CD4-positive, alpha-beta memory T cell (primary cell): ENCODE measurements at places on chromosomes 5 and 9. TPM values are rescaled to one million over a fixed set of nuclear protein-coding genes. Genes with fewer than 3 reads are reported as not detected.

Gene PCDHA12
- total RNA-seq: not detected

Gene B4GALT1
- 54.1 TPM for total RNA-seq

Gene GLRA1
- not detected for total RNA-seq

Gene TAF1L
- 0.12 TPM for total RNA-seq

Gene CDH6
- not detected for total RNA-seq

Gene CYFIP2
- 317 TPM for total RNA-seq

Gene SYNPO
- 0.06 TPM for total RNA-seq

Gene PAXX
- total RNA-seq: 101 TPM

Gene DMRT3
- not detected for total RNA-seq

Gene MYOT
- total RNA-seq: not detected

Gene MSX2
- total RNA-seq: 0.30 TPM

DNA sequence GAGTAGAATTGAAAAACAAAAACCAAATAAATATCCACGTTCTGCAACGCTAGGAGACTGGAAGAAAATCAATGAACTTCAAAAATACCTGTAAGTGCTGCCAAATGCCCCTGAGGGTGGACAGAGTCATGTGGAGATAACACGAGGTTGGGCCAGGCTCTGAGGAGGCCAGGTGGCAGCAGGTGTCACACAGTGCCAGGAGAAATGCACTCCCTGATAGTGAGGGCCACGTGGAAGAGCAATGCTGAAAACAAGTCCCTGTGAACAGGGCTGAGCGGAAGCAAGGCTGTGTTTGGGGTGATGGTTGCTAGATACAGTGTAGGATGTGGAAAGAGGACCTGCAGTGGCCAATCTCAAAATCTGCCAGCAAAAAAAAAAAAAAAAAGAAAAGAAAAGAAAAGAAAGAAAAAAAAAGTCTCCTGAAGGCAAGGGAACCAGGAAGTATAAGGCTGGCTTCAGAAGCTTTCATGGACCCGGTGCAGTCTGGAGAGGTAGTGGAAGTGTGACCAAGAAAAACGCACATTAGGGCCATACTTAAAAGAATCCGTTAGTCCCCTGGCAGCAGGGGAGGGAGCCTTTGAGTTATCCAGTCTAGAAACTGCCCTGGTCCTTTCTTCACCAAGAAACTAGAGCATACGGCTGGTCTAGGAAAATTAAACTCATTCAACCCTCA, 16.8 kb downstream of the C1QTNF3 start:
- H3K27ac ChIP-seq: no peak overlapping the region
- DNase-seq: no peak
- no peaks in the 10 kb centered on the region for H3K36me3 ChIP-seq
- H3K4me3 ChIP-seq: no peak overlapping the region
- H3K27me3 ChIP-seq: no peaks in the 10 kb centered on the region

- DNase-seq: no peak
- H3K36me3 ChIP-seq: no peaks in the 10 kb centered on the region
- H3K4me1 ChIP-seq: no peaks in the 10 kb centered on the region
- H3K27me3 ChIP-seq: no peaks in the 10 kb centered on the region
- no peak overlapping the region for H3K4me3 ChIP-seq
- H3K27ac ChIP-seq: no peak overlapping the region
These were observed 150.4 kb upstream of the PCSK5 start for GRCh38 chr9:75739884-75740611.

GRCh38 chr9:133160742-133161546, 2.8 kb downstream of the GBGT1 start:
- no peaks in the 10 kb centered on the region for H3K36me3 ChIP-seq
- no peak overlapping the region for H3K4me3 ChIP-seq
- H3K4me1 ChIP-seq: peaks cover 12% of the 10 kb centered on the region

DNA sequence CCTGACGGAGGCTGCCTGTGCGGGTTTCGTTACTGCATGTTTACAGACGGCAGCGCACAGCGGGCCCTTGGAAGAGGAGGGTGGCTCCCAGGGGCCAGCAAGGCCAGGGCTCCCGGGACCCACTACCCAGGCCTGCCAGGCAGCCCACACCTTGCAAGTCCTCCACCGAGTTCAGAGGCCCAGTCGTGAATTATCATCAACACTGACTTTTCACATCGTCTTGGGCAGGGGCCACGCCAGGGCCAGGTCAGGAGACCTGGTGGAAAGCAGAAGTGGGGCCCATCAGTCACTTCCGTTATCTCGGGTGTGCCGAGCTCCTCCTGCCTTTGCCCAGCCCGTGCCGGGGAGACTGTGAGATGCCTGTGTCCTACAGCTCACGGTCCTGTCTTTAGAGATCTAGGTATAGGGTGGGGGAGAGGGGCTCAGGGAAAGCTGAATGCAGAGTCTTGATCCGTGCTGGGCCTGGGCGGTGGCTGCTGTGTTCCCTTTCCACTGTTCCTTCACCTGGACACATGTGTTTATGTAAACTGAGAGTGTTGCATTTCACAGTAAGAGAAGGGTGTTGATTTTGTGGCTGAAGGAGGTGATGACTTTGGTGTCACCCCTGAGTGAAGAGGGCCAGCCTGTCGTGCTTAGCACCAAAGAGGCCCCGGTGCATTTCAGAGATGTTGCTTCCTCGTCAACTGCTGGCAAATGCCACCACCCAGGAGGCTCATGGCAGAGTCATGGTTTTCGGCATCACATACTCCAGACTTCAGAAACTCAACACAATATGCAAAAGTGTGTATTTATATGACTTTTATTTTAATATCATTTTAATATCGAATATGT, 175.2 kb downstream of the GAPVD1 start:
- no peak overlapping the region for H3K27ac ChIP-seq
- H3K36me3 ChIP-seq: peaks cover 11% of the 10 kb centered on the region
- no peaks in the 10 kb centered on the region for H3K27me3 ChIP-seq
- H3K4me3 ChIP-seq: no peak overlapping the region
- H3K4me1 ChIP-seq: no peaks in the 10 kb centered on the region

GRCh38 chr9:12790001-12790400, 15.2 kb downstream of the LURAP1L start:
- no peak for DNase-seq
- H3K27me3 ChIP-seq: no peaks in the 10 kb centered on the region

DNA sequence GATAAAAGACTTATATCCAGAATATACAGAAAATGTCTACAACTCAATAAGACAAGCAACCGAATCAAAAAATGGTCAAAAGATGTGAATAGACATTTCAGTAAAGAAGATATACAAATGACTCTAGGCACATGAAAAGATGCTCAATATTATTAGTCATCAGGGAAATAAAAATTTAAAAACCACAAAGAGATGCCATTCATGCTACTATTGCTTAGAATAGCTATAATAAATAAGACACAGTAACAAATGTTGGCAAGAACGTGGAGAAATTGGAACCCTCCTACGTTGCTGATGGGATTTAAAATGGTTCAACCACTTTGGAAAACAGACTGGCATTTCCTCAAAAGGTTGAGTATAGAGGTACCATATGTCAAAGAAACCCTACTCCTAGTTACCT, 39.8 kb downstream of the POLK start:
- H3K36me3 ChIP-seq: peaks cover 12% of the 10 kb centered on the region
- no peaks in the 10 kb centered on the region for H3K4me1 ChIP-seq
- DNase-seq: no peak
- no peak overlapping the region for H3K4me3 ChIP-seq

GRCh38 chr9:97514531-97514930, 13.1 kb downstream of the TMOD1 start:
- H3K27ac ChIP-seq: no peak overlapping the region
- no peaks in the 10 kb centered on the region for H3K4me1 ChIP-seq
- no peaks in the 10 kb centered on the region for H3K36me3 ChIP-seq
- DNase-seq: no peak

GRCh38 chr5:39638813-39639212, 214.0 kb upstream of the DAB2 start:
- no peaks in the 10 kb centered on the region for H3K36me3 ChIP-seq
- no peak overlapping the region for H3K4me3 ChIP-seq
- no peaks in the 10 kb centered on the region for H3K27me3 ChIP-seq
- DNase-seq: no peak
- no peak overlapping the region for H3K27ac ChIP-seq
- no peaks in the 10 kb centered on the region for H3K4me1 ChIP-seq

GRCh38 chr5:176781054-176781375, 29.3 kb upstream of the UNC5A start:
- no peaks in the 10 kb centered on the region for H3K36me3 ChIP-seq
- H3K27me3 ChIP-seq: no peaks in the 10 kb centered on the region
- H3K27ac ChIP-seq: no peak overlapping the region
- no peak for DNase-seq

GRCh38 chr9:86669422-86669821, 277.9 kb downstream of the GAS1 start:
- H3K36me3 ChIP-seq: no peaks in the 10 kb centered on the region
- H3K4me3 ChIP-seq: no peak overlapping the region
- no peaks in the 10 kb centered on the region for H3K4me1 ChIP-seq
- no peaks in the 10 kb centered on the region for H3K27me3 ChIP-seq
- no peak overlapping the region for H3K27ac ChIP-seq

GRCh38 chr5:143179126-143179740, 224.3 kb downstream of the NR3C1 start:
- no peaks in the 10 kb centered on the region for H3K36me3 ChIP-seq
- DNase-seq: no peak
- no peaks in the 10 kb centered on the region for H3K27me3 ChIP-seq
- no peak overlapping the region for H3K27ac ChIP-seq
- no peak overlapping the region for H3K4me3 ChIP-seq

DNA sequence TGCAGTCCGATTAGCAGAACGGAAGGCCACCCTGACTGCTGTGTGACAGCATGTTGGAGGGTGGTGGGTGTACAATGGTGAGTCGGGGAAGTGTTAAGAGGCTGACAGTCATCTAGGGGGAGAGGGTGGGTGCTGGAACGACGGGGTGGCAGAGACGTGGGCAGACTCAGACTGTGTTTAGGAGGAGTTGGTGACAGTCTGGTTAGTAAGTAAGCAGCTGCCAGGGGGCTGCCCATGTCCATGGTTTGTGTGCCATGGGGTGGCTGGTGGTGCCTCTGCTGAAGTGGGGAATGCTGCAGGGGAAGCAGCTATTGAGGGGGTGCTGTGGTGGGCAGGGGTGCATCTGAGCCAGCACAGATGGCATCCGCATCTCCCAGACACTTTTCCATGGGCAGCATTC, 51.3 kb upstream of the BOD1 start:
- no peak overlapping the region for H3K27ac ChIP-seq
- no peak for DNase-seq
- H3K27me3 ChIP-seq: no peaks in the 10 kb centered on the region

DNA sequence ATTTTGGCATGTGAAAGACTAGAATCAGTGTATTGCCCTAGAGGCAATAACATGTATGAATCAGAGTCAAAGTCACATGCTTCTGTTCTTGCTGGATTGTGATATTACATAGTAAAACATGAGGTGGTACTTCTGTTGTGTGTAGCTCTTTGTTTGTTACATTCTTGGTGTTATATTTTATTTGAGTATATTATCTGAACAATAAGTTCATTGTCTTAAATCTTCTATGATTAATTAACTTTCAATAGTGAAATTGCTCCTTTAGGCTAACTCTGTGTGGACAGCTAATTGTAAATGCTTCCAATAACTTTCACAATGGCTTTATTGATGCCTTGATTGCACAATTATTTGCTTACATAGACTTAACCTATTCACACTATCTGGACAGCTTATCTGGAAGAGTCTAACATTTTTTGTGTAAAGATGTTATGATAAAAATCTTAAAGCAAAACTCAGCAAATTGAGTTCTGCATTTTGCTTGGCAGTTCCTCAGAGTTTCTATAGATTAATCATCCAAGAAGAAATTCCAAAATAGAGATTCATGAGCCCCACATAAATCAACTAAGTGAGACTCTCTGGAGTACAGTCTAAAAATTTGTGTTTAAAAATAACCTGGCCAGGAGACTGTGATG, 239.6 kb upstream of the TUSC1 start:
- H3K36me3 ChIP-seq: no peaks in the 10 kb centered on the region
- H3K4me1 ChIP-seq: no peaks in the 10 kb centered on the region
- H3K4me3 ChIP-seq: no peak overlapping the region
- H3K27me3 ChIP-seq: no peaks in the 10 kb centered on the region

- no peaks in the 10 kb centered on the region for H3K27me3 ChIP-seq
- H3K4me3 ChIP-seq: no peak overlapping the region
- peaks cover 4% of the 10 kb centered on the region for H3K36me3 ChIP-seq
- DNase-seq: no peak
- no peak overlapping the region for H3K27ac ChIP-seq
These were observed 106.4 kb downstream of the ERCC6L2 start for GRCh38 chr9:95981761-95982390.

GRCh38 chr5:111132731-111133435, 40.7 kb downstream of the WDR36 start:
- no peak overlapping the region for H3K4me3 ChIP-seq
- H3K36me3 ChIP-seq: no peaks in the 10 kb centered on the region
- no peak overlapping the region for H3K27ac ChIP-seq
- no peak for DNase-seq
- no peaks in the 10 kb centered on the region for H3K27me3 ChIP-seq

DNA sequence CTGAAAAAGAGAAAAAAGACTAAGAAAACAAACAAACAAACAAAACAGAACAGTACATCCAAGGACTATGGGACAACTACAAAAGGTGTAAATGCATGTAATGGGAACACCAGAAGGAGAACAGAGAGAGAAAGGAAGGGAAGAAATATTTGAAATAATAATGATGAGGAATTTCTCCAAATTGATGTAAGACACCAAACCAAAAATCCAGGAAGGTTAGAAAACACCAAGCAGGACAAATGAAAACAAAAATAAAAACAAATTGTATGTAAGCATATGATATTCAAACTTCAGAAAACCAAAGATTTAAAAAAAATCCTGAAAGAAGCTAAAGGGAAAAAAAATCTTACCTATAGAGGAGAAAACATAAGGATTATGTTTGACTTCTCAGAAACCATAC, 125.9 kb upstream of the ACTBL2 start:
- H3K27me3 ChIP-seq: no peaks in the 10 kb centered on the region
- no peaks in the 10 kb centered on the region for H3K36me3 ChIP-seq
- DNase-seq: no peak
- H3K27ac ChIP-seq: no peak overlapping the region

DNA sequence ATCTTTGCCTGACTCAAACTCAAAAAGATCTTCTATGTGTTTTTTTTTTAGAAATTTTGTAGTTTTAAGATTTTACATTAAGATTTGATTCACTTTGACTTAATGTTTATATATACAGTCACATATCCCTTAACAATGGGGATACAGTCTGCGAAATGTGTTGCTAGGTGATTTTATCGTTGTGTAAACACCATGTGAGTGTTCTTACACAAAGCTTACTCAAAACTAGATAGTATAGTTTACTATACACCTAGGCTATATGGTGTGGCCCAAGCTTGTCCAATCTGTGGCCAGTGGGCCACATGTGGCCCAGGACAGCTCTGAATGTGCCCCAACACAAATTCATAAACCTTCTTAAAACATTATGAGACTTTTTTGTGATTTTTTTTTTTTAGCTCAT, 131.9 kb downstream of the CWC27 start:
- no peaks in the 10 kb centered on the region for H3K27me3 ChIP-seq
- H3K4me3 ChIP-seq: no peak overlapping the region
- DNase-seq: no peak
- no peaks in the 10 kb centered on the region for H3K4me1 ChIP-seq

DNA sequence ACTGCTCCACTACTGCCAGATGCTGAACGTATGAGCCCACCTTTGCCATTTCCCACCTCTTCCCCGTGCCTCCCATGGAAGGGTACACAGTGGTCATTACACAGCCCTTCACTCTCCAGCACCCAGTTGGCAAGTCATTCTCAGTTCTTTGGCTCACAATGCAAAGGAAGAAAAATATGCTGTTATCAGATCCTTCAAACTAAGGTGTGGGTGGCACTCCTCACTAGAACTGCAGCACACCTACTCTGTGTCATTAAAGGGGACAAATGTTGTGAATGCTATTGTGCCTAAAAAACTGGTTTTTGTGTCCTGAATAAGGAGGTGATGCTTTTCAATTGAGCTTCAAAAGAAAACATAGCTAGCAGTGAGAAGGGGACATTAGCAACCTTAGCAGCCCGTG, 183.1 kb upstream of the SNX2 start:
- no peak overlapping the region for H3K4me3 ChIP-seq
- no peaks in the 10 kb centered on the region for H3K36me3 ChIP-seq
- no peak overlapping the region for H3K27ac ChIP-seq
- H3K27me3 ChIP-seq: no peaks in the 10 kb centered on the region
- no peaks in the 10 kb centered on the region for H3K4me1 ChIP-seq
